ENCODE measurements at places on chromosomes 1 and 21.

- DNase-seq, result no peak
Measured at GRCh38 chr1:72229893-72230292, 52.4 kb downstream of the NEGR1 start.

DNA sequence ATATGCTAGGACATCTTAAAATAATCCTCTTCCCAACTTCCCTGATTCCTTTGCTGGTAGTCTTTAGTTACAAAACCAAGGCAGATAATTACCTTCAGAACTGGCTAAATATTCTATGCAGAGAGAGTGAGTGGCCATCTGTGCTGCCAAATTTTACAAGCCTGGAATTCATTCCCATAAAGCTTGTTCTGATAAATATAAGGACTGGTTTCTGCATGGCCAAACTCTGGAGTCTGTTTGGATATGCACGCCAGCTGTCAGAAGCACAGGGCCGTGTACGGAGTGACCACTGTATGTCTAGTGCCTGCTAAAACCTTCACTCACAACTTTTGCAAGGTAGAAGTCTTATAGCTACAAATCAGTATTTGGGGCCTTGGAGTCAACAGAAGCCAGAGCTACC, 66.5 kb upstream of the RAVER2 start:
- no peak for DNase-seq

DNA sequence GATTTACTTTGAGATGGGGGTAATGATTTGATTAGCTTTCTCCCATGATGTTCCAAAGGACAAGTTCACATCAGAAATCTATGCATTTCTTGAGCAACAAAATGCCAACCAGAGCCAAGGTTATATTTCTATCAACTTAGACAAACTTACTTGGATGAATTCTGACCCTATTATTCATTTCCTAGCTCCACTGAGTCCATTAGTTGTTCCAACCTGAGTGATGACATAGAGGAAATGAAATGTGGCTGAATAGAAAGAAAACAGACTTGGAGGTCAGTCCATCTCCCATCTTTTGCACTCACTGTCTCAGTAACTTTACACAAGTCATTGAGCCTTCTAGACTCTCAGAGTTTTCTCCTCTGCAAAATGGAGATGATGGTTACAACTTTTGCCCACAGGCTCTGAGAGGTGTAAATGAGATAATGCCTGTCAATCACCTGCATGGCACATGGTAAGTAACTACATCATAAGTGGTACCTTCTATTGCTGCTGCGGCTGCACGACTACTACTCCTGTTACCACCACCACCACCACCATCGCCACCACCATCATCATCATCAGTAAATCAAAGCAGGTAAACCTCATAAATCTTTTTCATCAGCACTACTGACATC, 98.2 kb downstream of the PTPN14 start:
- no peak for DNase-seq

- DNase-seq, result no peak
Measured at GRCh38 chr1:197521118-197521739, 253.2 kb downstream of the CRB1 start.

GRCh38 chr1:41322835-41323234, 38.4 kb upstream of the FOXO6 start:
- DNase-seq, result peak; percentile 15

DNA sequence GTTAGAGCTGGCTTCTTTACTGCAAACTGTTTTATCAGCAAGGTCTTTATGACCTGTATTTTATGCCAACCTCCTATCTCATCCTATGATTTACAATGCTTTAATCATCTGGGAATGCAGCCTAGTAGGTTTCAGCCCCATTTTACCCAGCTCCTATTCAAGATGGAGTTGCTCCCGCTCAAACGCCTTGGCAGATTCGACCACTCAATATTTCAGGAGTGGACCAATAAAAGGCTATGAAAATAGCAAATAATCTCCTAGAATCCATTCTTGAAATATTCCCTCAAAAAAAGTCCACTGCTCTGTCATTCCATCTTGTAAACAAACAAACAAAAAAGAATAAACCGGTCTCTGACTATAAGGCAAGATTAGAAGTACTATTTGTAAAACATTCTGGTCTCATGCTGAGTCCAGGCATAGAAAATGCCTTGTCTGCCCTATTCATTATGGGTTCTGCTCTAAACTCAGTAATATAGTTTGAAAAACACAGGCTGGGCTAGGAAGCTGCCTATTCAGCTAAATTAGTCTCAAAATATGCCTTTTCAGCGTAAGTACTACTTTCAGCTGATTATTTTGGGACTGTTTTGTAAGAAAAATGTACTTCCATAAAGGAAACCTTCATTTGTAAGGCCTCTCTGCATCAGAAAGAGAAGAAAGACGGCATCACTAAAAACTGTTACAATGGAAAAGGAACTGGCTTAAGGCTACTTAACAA, 53.0 kb downstream of the TBX19 start:
- DNase-seq, result no peak

DNA sequence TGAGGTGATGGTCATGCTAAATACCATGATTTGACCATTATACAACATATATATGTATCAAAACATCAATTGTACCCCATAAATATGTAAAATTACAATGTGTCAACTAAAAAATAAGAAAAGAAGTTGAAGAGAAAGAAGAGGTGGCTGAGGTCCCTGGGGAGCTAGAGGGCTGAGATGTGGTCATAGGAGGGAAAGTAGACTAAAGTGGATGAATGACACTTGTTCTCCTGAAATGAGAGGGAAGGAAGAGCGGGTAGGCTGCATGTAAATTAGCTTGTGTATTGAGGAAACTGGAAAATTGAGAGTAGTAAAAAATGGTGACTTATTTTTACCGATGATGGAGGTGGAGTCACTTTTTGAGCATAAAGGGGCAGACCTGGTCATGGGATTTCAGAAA, 117.0 kb downstream of the ST6GALNAC3 start:
- no peak for DNase-seq

- no peak for DNase-seq
Measured at GRCh38 chr1:150546294-150546937, 2.8 kb upstream of the ADAMTSL4 start.

- DNase-seq, result no peak
Measured at GRCh38 chr1:182556279-182556678, 32.8 kb downstream of the RNASEL start.

DNA sequence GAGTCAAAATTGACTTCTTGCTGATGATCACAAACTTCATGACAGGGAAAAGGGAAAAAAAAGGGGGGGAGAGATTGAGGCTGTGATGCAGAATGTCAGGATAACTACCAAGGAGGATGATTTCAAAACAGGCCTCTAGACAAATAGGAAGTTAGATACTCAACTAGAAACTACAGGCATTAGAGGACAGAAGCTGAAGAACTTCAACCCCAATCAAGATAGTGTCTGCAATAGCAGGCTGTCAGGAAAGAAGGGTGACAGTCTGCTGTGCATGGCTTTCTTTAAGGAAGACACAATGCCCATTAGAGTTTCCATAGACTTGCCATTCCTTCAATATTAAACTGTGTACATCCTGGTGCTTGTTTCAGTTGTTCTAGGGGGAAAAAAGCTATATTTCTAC, 257.2 kb downstream of the TTLL7 start:
- no peak for DNase-seq

DNA sequence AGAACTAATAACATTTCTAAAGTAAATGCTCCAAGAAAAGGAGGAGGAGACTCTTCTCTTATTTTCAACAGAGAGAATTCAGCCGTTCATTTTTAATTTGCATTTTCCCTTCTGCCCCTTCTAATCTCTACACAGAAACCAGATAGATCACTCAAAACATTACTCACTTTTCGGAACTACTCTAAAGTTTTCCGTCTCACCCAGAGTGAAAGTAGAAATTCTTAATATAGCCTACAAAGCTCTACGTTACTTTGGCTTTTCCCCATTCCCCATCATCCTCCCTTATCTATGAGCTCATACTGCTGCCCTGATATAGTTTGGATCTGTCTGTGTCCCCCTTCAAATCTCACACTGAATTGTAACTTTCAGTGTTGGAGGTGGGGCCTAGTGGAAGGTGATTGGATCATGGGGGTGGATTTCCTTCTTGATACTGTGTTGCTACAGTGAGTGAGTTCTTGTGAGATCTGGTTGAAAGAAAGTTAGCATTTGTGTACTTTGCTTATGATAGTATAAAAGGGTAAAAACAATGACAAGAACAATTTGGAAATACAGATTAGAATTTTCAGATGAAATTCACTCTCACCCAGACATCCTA, 188.2 kb downstream of the AMY1C start:
- DNase-seq, result no peak
